ENCODE measurements at places on chromosomes 2 and 18.

DNA sequence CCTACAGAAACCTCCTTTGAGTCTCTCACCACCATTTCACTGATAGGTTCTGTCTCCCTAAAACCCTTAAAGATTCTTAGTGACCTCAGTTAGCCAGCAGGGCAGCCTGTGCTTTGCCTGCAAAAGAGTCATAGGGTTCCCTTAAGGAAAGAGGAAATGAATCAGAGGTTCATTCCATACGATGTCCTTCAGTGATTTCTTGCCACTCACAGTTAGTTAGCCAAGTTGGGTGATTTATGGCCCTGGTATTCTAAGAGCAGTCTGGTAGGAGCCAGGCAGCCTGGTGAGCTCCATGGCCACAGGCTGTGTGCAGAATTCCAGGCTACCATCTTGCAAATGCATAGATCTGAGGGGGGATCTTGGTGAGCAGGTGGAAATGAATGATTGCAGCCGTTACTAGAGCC lies 18.7 kb upstream of the CCBE1 start:
- DNase-seq, result no peak

GRCh38 chr2:67438337-67438736 lies 41.2 kb downstream of the ETAA1 start:
- no peak for DNase-seq

DNA sequence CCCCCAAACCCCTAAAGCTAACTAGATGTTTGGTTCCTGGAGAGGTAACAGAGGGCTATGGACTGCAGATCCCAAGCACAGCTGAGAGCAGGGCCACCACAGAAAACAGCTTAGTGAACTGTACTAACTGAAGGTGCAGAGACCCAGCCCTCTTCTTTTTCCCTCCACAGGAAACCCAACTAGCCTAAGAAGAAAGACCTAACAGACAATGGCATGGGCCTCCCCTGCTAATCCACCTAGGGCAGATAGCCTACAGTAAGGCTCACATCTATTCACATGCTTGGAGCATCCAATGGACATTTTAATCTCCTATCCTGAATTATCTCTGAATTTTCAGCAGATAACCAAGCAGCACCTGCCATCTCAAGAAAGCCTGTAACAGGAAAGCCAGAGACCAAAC lies 8.8 kb upstream of the FECH start:
- no peak for DNase-seq

DNA sequence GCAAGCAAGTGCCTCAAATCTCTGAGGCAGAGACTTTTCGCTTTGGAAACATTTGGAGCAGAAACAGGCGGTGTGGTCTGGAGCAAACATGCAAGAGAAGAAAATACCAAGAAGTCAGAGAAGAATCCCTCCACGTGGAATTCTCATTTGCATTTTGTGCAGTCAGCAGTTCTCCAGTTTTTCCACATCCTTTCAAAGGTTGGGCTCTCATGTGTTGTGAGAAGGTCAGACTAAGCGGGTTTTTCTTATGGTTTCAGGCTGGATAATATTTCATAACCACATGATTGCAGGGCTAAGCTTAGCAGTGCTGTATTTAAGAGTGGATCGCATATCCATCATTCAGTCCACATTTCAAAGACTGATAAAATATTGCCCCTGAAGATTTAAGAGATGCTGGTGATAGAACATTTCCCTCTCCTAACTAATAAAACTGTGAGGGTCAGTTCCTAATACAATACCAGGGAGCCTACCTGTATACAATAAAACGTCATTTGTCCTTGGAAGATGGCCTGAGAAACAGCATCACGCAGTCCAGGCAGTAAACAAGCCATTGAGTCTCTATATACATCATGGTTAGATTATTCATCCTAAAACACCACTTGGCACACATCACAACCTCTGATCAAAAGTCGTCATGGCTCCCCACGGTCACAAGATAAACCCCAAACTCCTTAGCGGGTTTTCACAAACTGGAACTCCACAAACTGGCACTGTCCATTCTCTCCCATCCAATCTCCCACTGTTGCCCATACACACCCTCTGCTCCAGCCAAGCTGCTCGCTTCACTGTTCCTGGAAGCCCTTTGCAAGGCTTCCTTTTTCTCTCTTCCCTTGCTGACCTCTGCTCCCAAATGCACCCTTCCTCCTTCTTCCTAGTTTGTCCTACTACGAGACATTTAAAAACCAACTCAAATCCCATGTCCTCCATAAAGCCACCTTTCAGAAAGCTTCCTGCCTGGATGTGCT lies 31.5 kb downstream of the ANKRD44 start:
- DNase-seq, result no peak
